ENCODE measurements at places on chromosomes 4 and X.
A peak's percentile ranks its signal among the peaks of the same experiment; 100 is the strongest.

DNA sequence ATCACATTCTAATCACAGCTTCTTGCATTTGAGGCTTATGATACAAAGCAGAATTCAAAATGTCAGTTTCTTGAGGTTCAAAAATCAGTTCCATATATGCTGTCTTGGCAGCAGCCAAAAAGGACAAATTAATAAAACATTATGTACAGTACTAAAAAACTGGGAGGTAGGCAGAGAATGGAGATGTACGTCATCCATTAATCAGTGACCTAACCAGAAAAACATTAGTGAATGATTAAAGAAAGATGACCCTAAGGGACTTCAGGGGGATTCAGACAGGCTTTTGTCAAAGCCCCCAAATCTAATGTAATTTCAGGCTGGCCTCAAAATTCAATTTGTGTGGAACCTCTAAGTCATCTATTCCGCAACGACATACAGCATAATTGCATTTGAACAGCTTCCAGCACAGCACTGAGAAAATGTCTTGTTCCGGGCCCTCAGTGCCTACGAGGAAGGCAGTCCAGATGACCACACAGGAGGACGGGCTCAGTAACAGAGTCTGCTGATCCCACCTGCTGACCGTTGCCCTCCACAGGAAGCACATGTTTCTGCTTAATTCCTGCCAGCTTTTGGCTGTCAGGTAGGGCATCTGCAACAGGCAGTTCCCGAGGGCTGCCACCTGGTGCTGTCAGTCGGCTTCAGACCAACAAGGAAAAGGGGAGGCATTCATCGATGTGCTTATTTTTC is 83.8 kb upstream of the HHIP start:
- peak; percentile 1 for DNase-seq

DNA sequence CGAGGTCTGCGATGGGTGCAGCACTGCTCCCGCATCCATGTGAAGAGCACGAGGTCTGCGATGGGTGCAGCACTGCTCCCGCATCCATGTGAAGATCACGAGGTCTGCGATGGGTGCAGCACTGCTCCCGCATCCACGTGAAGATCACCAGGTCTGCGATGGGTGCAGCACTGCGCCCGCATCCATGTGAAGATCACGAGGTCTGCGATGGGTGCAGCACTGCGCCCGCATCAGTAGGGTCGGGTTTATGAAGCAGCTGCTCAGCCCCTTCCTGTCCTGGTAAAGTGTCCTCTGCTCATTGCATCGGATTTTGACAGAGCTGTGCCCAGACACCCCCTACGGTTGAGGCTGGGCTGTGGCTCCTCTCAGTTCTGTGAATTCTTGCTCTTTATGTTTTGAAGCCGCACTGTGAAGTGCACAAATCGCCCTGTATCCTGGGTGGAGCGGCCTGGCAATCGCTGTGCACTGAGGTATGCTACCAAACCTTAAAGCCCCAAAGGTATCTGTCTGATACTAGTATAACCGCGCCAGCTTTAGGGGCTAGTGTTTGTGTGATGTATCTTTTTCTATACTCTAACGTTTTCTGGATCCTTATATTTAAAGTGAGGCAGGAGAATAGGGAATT is 98.7 kb downstream of the CPZ start:
- DNase-seq: no peak

GRCh38 chr4:147833254-147833653 is 101.4 kb downstream of the ARHGAP10 start:
- no peak for DNase-seq

- DNase-seq: no peak
Observed at GRCh38 chr4:59537246-59537886, 1662.8 kb upstream of the ADGRL3 start.

DNA sequence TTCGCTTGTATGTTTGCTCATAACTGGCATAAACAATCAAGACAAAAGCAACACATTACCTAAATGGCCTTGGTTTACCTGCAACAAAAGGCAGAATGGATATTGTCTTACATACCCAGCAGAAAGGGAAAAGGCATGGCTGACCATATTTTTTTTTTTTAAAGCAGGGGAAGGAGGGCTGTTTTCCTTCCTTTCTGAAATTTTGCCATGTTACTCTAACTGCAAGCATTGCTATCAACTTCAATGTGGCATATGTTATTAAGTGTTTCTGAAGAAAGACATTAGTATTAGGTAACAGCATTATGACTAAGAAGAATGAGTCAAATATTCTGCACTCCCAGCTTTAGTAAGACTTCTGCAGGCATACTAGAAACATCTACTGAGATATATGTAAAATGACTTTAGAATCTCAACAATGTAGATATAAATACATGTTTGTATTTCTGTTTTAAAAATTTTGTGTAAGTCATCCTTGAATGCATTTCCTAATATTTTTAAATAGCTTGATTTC is 512.6 kb upstream of the FAM241A start:
- DNase-seq: no peak

DNA sequence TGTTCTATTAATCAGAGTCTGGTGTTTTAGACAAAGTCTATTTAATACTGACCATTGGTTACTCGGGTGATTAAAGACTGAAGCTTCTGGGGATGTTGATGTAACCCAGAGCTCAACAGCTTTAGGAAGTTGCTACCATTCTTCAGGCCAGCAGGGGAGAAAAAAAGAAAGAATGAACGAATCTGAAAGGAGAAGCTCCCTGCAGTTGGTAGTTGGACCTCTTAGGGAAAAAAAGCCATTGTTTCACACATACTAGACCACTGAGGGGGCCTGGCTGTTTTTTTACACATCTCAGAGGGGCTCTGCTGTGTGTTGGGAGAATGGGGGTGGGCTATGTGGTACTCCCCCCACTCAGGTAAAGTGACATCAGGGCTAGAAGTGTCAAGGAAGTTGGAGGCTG is 378.9 kb downstream of the KCNIP4 start:
- DNase-seq: no peak

DNA sequence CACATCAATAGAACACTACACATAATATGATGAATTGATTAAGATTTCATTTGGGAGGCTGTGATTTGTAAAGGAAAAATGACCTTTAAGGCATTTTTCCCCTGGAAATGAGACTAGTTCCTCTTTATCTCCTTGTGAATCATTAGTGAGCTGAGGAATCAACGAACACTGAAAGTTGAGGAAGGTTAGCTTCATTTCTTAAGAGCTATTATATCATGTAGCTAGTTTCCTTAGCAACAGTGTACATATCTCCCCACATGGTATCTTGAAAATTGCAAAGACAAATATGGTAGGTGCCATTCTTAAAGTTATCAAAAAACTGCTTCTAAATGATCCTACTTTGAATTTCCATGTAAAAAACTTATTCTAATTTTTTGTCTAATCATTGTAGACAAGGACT is 127.5 kb upstream of the NRK start:
- DNase-seq: no peak

GRCh38 chrX:153818571-153819383 is 11.6 kb downstream of the PDZD4 start:
- peak; percentile 31 for DNase-seq

DNA sequence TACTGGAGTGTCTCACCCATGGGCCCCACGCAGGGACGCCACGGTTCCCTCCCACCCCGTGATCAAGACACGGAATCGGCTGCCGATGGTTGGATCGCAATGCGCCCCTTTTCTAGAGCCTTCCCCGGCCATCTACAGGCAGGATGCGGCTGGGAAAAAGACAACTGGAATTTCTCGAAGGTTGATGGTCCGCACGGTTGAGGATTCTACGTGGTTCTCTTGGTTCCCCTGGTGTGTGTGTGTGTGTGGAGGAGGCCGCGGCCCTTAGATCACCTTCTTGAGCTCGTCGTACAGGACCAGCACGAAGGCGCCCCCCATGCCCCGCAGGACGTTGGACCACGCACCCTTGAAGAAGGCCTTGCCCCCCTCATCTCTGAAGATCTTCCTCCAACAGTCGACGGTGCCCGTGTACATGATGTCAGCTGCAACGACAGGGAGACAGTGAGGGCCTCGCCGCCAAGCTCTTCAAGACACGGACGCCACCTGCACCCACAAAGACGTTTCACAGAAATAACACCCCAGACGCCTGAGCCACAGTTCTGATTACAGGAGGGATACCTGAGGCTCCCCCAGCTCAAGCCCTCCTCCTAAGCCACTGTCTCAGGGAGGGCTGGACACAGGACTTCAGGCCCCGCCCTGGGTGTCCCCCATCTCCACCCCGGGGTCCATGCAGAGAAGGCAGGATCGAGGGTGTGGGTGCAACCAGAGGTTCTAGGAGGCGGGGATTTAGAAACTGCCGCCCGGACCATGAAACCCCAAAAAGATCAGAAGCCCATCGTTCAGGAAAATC is 5.4 kb downstream of the SLC25A6 start:
- no peak for DNase-seq

DNA sequence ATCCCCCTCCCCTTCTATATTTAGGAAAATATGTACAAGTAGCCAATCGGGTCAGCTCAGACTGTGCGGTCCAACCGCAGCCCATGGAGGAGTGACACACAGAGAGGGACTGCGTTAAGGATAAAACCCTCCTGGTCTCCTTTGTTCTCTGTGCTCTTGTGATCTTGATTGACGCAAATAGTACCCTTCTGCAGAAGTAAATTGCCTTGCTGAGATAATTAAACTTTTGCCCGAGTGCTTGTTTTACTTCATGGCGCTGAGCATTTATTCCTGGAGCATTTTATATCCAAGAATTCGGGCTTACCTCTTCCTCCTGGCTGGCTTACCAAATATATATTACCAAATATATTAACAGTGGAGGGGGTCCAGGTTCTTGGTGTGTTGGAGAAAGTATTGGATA is 184.2 kb downstream of the STAG2 start:
- DNase-seq: no peak

DNA sequence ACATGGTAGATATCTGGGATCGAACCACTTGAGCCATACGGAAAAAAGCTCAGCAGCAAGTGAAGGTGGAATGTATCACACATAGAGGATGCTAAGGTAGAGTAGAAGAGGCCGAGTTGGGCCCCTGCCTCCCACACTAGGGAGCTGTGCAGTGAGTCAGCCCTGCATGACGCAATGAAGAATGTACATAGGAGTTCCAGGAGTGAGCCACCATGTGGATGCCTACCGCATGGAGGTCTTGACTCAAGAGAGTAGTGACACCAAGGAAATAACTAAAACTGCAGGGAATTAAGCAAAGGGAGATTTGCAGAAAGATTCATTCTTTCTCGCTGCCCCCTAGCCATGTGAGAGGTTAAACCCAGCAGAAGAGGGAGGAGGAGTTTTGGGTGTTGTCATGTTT is 389.6 kb upstream of the IGFBP7 start:
- peak; percentile 9 for DNase-seq

GRCh38 chrX:37349221-37350033 is at the start of gene PRRG1:
Gene PRRG1, plus strand, starts transcription at chrX:37349364. Its CDS starts 56,886 bp downstream, at chrX:37406250.
- DNase-seq: peak; percentile 86

GRCh38 chr4:185122681-185123345 is 20.3 kb upstream of the SLC25A4 start:
- DNase-seq: peak; percentile 10

DNA sequence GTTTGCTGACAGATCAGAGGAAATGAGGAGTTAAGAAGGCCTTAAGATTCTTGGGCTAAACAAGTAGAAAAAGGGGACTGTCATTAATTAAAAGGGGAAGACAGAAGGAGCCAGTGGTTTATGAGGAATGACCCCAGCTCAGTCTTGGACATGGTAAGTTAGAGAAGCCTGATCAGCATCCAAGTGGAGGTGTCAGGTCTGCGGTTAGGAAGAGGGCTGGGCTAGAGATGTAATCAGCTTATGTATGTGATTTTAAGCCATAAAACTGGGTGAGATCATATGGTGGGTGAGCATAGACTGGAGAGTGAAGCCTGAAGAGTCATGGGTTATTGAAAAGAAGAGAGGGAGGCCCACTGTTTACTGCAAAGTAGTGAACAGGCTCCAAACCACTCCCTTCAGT is 246.1 kb downstream of the NR3C2 start:
- DNase-seq: no peak

GRCh38 chr4:38223306-38223705 is 263.1 kb downstream of the PTTG2 start:
- DNase-seq: no peak

DNA sequence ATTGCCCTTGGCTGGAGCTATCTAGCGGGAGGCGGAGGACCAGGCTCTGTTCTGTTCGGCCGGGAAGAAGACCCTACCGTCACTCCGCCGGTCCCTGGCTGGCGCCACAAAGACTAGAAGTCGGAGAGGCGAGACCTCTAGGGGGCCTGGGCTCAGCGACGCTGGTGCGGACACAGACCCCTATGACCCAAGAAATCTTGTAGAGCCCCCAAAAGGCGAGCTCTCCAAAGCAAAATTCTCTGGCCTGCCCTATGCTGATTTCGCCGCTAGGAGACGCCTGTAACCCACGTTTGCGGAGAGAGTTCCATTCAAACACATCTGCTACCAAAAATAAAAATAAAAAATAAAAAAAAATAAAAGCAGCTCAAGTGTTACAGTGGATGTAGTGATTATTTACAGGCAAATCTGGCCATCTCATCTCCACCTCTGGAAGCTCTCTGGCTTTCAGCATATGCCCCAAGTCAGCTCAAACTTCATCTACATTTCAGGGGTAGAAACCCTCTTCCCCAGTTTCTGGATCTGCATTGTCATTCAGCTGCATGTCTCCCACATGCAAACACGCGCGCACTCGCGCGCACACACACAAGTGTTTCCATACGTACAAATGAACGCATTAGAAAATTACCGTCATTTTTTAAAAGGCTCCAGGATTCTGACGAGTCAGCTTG is 2.4 kb upstream of the PCDH10 start:
- DNase-seq: no peak

GRCh38 chrX:38999099-38999498 is 197.8 kb downstream of the MID1IP1 start:
- DNase-seq: no peak

GRCh38 chrX:134634691-134635090 is 23.6 kb downstream of the PLAC1 start:
- no peak for DNase-seq

DNA sequence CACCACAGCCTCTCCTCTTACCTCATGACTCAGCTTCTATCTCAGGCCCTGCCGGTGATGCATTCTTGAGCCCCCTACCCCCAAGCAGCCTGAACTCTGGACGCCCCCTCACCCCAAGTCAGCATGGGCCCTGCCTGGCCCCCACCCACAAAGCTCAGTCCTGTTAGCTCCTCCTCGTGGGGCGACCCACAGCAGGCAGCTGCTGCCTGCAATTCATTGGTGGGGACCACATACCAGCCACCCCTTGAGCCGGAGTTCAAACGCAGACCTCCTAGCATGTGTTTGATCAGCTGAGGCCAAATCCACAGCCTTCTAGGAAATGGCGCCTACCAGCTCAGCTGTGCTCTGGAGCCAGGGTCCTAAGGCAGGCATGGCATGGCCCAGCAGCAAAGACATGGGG is 111.8 kb downstream of the EFNB1 start:
- no peak for DNase-seq

- DNase-seq: no peak
Observed at GRCh38 chrX:48711929-48712505, 15.5 kb downstream of the SUV39H1 start.

- no peak for DNase-seq
Observed at GRCh38 chrX:31845003-31845402, 773.2 kb upstream of the FTHL17 start.

GRCh38 chr4:217891-218290 is 87.4 kb downstream of the ZNF732 start:
- no peak for DNase-seq

GRCh38 chr4:78155616-78156105 is 98.5 kb downstream of the FRAS1 start:
- peak; percentile 79 for DNase-seq

- DNase-seq: no peak
Observed at GRCh38 chr4:122360754-122361153, 18.1 kb upstream of the ADAD1 start.
